Muscle of back (tissue), 13 donors: ENCODE measurements at places on chromosomes 7 and 10. TPM values are rescaled to one million over a fixed set of nuclear protein-coding genes. Genes with fewer than 3 reads are reported as not detected.
A peak's percentile ranks its signal among the peaks of the same experiment; 100 is the strongest.

Gene AVL9
- 17.1 TPM for polyA plus RNA-seq

Gene SPDYE2B
- polyA plus RNA-seq = 3.2 TPM

Gene CCDC3
- 19.7 TPM for polyA plus RNA-seq

GRCh38 chr10:102540023-102540422 lies 36.3 kb downstream of the SUFU start:
- no peak for DNase-seq

GRCh38 chr7:119783799-119784198 lies 489.2 kb upstream of the KCND2 start:
- DNase-seq = peak; percentile 29

DNA sequence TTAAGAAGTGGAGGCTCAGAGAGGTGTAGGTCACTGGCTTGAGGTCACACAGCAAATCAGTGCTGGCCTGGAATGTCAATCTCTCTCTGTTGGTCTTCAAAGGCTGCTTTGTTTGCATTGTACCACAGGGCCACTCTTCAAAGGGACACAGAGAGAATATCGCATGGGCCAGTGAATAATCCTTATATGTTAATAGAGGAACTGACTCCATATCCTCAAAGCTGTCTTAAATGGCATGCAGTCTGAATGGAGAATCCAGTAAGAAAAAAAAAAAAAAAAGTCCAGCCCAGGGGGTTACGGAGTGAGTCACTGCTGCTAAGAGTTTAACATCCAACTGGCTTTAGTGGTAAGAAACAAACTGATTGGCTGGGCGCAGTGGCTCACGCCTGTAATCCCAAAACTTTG lies 54.1 kb downstream of the NRAP start:
- no peak for DNase-seq
